ENCODE measurements at places on chromosomes 2 and 18. TPM values are rescaled to one million over a fixed set of nuclear protein-coding genes. Genes with fewer than 3 reads are reported as not detected.

Gene ASIC4
- total RNA-seq: not detected

Gene CHRND
- total RNA-seq: not detected

Gene QPCT
- 7.5 TPM for total RNA-seq

Gene SLC9A4
- total RNA-seq: under 0.01 TPM

Gene NEU2
- total RNA-seq: not detected

Gene RND3
- total RNA-seq: 69.8 TPM

Gene DYSF
- 148 TPM for total RNA-seq
